Activated T-cell treated with anti-CD3 and anti-CD28 coated beads, Interleukin-2, amount 50 U/mL, for 1 hour (primary cell): ENCODE measurements at places on chromosomes 4 and X.

- DNase-seq = no peak
These were observed 15.6 kb downstream of the DCK start for GRCh38 chr4:71009086-71009485.

DNA sequence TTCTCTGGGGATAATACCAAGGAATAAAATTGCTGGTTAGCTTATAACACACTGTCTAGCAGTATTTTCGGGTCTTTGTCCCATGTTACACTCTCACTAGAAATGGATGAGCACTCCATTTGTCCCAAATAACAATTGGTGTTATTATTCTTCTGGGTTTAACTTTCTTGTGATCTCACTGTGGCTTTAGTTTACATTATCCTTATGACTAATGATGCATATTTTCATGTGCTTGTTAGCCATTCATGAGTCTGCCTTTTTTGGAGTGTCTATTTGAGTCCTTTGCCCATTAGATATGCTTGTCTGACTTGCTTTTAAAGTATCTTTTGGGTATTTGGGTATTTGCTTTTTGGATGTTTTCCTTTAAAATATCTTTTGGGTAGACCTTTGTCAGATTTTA, 372.9 kb upstream of the TENM3 start:
- no peak for DNase-seq

DNA sequence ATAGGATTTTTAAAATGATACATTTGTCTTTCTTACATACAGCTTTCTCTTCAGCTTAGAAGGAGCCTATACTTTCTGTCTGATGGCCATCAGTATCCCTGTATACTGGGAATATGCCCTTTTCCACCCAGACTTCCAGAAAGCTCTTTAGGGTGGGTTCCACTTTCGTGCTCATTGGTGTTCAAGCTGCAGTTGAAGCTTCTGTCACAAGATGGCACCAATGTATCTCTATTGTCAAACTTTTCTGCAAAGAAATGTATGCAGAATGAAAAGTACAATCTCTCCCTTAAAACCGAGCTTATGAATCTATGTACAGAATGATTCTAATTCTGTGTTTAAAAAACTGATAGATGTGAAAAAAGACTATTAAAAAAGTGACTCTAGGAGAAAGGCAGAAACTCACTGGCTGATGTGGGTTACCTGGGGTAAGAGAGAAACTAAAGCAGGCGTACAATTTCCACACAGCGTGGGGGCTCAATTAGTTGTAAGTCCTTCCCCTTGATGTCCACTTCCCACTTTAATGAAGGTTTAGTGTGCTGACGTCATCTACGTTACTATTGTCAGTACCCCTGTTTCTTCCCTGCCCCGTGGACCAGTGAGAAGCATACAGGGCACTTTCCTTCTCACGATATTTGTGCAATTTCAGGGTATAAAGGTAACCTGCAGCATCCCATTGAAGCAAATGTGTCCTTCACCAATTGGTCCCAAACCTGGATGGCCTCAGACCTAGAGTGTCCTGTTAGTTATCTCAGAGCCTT, 57.3 kb upstream of the TCEAL2 start:
- no peak for DNase-seq

DNA sequence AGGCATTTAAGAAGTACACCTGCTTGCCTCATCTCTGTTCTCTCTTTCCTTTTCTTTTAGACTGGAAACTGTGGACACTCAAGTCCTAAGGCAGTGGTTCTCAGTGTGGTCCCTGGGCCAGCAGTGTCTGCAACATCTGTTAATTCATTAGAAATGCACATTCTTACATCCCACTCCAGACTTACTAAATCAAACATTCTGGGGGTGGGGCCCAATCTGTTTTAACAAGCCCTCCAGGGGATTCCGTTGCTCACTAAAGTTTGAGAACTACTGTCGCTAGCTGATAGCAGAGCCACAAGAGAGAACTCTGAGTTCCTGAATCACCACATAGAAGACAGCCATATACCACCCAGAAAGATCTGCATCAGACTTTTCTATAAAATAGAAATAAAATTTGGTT, 430.6 kb downstream of the BCOR start:
- DNase-seq = no peak

- no peak for DNase-seq
These were observed 129.1 kb upstream of the TEX13D start for GRCh38 chrX:124203311-124203710.

DNA sequence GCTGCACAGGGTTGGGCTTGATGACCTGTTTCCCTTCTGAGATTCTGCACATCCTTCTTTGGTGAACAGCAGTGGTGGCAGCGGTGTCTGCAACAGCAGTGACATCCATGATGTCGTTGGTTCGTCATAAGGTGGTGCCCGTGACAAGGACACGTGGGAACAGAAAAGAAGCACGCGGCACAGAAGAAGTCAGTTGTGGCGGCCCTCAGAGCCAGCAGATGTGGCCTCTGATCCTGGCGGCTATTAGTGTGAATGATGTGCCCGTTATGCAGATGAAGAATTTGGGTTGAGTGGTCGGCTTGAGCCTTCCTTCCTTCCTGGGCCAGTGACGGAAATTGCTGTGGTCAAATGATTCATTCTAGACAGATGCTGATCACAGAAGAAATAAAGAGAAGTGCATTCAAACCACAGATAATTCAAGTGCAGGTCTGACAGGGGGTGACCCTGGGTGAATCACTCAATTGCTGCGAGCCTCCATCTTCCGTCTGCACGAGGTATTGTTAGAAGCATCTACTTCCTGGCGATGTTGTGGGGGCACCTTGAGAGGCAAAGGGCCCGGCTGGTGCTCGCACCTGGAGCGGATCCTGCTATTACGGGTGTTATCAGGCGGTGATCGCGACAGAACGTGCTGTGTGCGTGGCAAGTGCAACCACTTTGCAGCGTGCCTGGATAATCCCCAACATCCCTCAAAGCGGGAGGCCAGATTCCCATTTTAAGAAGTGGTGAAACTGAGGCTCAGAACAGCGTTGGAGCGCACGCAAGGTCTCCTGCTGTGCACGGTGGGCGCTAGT, 215.2 kb upstream of the PSAPL1 start:
- peak; percentile 42 for DNase-seq

DNA sequence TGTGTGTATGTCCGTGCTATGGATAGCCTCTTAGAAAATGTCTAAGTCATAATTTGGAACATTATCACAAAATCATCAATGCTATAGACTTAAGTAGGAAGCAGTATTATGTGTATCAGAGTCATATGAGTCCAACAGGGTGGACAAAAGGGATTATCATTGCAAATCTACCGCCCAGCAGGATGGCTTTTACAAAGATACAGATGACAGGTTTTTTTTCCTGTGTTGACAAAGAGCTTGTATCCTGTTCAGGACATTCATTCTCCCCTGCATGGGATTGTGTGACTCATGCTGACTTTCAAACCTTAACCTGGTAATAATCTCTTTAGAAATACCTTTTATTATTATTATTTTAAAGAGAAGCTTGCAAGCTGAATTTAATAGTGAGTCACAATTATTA, 310.3 kb upstream of the GNPDA2 start:
- DNase-seq = no peak

DNA sequence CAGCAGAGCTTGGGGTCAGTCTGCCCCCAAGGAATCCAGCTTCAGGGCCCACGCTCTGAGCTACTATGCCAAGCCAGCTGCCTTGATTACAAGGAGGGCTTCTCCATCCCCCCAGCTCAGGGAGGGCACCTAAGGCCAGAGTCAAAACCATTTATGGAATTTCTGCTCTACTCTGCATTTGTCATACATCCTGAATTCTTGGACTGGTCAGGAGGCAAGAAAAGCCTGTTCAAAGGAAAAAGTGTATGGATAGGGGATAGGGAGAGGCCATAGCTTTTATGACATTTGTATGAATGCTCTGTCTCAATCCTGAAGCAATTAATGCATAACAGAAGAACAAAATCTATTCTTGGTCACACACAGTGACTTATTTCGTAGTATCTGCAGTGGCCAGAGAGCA, 32.2 kb downstream of the EDNRA start:
- no peak for DNase-seq

DNA sequence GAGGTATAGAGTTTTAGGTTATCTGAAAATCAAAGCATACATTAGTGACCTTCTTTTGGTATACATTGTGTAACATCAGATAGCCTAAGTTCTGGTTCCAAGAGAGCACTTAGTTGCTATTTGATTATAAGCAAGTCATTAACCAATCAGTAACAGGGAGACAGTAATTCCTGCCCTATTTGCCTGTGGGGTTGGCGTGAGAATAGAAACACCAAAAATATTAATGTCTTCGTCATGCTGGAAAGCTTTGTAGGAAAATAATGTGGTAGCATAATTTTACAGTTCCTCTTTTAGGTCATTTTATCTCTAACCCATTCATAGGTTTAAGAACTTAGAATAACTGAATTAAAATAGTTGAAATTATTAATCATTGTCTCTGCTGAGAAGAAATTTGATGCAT, 37.8 kb downstream of the NPNT start:
- no peak for DNase-seq

GRCh38 chr4:47650584-47651130, 165.6 kb downstream of the ATP10D start:
- DNase-seq = no peak

DNA sequence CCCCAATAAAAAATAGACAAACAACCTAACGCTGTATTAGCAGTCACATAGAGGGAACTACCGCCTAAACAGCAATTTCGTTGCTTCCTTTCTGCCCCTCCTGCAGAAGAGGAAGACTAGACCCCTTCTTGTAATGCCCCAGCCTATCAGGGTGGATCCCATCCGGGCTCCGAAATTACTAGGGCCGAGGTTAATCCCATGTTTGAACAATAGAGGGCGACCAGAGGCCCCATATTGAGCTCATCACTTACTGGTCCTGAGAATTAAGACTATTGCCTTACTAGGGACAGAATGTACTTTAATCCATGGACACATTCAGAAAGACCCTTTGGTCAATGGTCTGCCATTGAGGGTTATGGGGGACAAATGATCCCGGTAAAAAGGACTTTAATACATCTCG, 11.8 kb upstream of the ZNF630 start:
- peak; percentile 31 for DNase-seq

GRCh38 chr4:141812158-141812557, 175.8 kb downstream of the IL15 start:
- DNase-seq = no peak

GRCh38 chr4:159520074-159520473, 417.2 kb downstream of the RAPGEF2 start:
- DNase-seq = no peak

GRCh38 chr4:171186700-171187099, 626.5 kb upstream of the GALNTL6 start:
- DNase-seq = no peak

DNA sequence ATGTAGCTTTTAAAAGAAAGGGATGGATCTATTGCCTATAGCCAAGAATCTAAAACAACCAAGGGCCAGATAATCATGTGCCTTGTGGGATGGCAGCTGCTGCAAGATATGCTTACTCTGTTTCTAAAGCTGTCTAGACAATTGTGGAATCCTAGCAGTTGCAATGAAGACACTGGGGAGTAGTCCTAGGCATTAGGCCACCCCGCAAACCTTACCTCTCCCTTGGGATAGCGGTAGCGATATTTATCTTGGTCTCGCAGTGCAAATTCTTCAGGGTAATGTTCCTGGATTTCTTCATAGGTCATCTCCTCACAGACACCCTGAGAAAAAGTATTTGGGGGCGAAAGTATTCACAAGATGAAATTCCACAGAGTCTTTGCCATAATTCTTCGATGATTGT, 24.6 kb downstream of the TRO start:
- DNase-seq = no peak

DNA sequence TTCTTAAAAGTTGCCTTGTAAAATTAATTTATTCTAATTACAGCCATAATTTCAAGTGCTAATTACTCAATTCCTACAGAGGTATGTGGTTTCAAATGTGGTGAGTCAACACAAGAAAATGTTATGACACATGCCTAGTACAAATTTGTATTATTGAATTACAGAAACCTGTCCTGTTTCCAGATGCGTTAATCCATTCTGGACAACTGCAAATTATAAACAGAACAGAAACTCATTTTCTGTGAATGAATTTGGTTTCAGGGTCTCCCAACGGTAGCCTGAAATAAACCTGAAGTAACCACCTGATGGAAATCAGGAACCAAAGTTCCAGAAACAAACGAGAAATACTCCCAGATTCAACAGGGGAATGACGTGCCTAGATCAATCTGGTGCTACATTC, 328.6 kb upstream of the F9 start:
- DNase-seq = no peak

DNA sequence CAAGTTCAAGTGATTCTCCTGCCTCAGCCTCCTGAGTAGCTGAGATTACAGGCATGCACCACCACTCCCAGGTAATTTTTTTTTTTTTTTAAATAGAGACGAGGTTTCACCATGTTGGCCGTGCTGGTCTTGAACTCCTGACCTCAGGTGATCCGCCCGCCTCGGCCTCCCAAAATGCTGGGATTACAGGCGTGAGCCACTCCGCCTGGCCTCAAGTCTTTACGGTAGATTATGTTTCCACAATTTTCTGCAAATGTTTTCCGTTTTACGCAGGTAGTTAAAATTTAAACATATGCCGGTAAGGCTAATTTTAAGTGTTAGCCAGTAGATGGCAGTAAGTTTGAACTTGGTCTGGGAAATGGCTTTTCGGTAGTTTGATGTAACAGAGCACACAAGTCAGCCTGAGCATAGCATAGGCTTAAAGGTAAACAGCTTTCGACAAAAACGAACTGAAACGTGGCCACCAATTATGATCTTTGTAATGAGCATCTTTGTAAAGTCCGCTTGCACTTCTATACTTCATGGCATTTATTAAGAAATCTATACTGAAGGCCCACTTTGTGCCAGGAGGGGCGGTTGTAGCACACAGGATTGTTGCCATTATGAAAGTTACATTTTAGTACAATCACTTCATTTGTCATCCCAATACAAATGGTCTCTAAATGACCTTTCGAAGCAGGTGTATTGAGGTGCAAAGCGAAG, 31.1 kb downstream of the CCKAR start:
- peak; percentile 27 for DNase-seq

DNA sequence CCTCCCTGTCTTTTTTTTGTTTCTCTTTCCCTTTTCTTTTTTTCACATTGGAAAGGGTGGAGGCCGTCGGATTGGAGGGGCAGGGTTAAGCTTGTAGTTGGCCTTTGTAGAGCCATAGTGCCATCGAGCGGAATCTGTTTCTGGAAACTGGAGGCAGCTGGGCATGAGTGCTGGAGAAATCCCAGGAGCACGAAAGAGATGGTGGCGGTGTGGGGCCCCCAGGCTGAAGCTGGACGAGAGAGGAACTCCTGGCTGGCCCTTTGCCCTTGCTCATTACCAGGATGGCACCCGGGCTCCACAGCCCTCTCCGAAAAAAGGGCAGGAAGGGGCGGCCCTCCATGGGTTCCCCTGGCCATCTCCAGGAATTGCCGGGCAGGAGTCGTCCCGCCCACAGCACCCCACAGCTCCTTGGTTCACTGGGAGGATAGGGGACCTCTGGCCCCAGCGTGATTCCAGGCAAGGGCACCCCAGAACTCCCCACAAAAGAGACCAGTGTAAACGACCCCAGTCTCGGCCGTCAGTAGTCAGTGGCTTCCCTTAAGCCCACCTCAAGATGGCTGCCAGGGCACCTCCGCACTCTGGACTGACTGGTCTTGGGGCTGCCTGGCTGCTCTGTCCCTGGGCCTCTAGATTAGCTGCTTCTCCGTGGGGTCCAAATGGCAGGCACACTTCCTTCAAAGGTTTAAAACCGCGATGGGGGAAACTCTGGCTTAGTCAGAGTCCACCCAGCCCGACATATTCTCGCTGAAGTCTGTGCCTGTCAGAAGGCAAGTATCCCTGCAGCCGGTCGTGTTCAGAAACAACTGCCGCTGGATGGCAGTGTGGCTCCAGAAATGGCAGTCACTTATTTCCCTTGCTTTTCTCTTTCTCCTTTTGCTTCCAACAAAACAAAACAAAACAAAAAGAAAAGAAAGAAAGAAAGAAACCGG, 74.1 kb downstream of the NBDY start:
- peak; percentile 83 for DNase-seq
